ENCODE measurements at places on chromosomes 7 and 10.

- DNase-seq: no peak
Observed at GRCh38 chr10:67095531-67095930, 169.7 kb downstream of the LRRTM3 start.

DNA sequence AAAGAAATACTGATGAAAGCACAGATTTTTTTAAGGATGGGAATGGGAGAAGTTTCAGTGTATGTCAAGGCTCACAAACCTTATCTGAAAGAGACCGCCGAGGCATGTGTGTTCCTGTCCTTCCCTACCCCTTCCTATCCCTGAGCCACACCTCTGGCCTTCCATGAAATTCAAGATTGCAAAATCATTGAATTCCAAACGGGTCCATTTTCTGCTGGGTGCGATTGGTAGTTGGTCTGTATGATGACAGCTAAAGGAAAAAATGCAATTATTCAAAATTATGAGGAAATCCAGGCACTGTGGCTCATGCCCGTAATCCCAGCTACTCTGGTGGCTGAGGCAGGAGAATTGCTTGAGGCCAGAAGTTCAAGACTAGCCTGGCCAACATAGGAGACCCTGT, 170.1 kb downstream of the ARHGAP12 start:
- no peak for DNase-seq

DNA sequence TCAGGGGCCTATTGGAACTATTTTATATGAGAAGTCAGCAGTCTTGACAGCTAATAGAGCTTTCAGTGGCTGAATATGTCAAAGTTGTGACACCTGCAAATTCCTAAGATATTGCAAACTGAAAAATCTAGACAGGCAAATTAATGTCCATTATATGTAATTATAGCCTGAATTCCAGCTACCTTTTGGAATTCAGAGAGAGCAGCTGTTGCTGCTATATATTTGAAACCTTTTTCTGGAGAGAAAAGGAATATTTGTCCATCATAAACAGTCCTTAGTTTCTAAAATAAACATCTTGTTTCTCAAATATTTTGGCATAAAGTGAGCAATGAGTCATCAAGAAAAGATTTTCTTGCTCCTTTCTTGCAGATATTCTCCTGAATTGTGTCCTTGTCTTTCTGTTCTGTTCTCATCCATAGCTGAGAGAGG, 408.9 kb upstream of the SEMA3D start:
- no peak for DNase-seq

GRCh38 chr10:450463-450862, 239.0 kb downstream of the DIP2C start:
- no peak for DNase-seq

- DNase-seq: no peak
Observed at GRCh38 chr10:96863922-96864543, 31.9 kb downstream of the LCOR start.

DNA sequence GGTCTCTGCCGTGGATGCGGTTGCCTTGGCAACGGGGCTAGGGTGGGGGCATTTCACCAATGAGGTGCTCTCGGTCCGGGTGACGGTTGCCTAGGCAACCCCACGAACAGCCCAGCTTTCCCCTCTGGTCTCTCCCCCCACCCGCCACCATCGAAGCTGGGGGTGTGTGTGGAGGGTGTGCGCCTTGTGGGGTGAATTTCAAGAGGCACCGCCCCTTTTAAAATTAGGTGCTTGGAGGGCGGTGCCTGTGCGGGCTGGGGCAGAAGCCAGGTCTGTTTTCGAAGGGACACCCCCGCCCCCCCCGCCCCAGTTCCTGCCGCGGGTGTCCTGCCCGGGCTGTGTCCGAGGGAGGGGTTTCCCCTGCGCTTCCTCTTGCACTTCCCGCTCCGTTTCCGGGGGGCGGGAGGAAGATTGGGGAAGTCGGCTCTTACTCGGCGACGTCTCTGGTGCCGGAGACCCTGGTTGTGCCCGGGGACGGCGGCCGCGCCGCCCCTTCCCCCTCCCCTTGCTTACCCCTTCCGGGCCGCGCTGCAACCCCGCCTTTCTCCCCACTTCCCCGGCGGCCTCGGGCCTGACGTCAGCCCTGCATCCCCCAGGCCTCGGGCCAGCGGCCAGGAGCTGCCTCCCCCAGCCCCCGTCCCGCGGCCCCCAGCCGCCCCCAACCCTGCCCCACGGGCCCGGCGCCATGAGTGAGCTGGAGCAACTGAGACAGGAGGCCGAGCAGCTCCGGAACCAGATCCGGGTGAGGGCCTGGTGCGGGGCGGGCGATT, 2.2 kb downstream of the GNB2 start:
- DNase-seq: peak; percentile 53

GRCh38 chr10:115026746-115027140, 66.4 kb upstream of the ATRNL1 start:
- no peak for DNase-seq

- no peak for DNase-seq
Observed at GRCh38 chr7:148105853-148106252, 484.7 kb upstream of the C7orf33 start.

DNA sequence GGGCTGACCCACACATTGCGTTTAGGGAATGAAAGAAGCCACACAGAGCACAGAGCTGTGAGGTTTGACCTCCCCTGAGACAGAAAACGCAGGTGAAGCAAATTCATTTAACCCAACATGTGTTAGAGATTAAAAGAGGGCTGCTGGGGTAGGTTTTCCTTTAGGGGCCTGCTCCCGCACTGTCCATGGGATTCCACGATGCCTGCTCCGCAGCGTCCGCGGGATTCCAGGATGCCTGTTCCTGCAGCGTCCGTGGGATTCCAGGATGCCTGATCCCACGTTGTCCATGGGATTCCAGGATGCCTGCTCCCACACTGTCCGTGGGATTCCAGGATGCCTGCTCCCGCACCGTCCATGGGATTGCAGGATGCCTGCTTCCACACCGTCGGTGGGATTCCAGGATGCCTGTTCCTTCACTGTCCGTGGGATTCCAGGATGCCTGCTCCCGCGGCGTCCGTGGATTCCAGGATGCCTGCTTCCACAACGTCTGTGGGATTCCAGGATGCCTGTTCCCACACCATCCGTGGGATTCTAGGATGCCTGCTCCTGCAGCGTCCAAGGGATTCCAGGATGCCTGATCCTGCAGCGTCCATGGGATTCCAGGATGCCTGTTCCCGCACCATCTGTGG, 78.7 kb downstream of the VIPR2 start:
- DNase-seq: no peak

DNA sequence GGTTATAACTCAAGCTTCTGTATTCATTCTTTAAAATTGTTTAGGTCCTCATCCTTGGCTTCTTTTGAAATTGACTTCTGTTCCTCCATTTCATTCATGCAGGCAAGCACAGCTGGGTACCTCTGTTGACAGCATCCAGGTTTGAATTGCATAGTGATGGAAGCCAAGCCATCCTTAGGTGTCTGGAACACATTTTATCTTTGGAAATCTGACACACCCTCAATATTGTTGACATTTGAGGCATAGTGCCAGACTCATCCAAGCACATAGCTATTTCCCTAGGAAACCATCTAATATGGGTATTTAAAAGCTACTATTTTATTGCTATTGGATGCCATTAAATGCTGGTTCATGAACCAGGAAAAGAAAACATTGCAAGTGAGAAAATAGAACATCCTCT, 142.1 kb upstream of the PTPRZ1 start:
- DNase-seq: no peak

- no peak for DNase-seq
Observed at GRCh38 chr7:75854233-75854632, 24.6 kb upstream of the RHBDD2 start.

GRCh38 chr10:1094112-1095057, 38.2 kb downstream of the WDR37 start:
- no peak for DNase-seq

DNA sequence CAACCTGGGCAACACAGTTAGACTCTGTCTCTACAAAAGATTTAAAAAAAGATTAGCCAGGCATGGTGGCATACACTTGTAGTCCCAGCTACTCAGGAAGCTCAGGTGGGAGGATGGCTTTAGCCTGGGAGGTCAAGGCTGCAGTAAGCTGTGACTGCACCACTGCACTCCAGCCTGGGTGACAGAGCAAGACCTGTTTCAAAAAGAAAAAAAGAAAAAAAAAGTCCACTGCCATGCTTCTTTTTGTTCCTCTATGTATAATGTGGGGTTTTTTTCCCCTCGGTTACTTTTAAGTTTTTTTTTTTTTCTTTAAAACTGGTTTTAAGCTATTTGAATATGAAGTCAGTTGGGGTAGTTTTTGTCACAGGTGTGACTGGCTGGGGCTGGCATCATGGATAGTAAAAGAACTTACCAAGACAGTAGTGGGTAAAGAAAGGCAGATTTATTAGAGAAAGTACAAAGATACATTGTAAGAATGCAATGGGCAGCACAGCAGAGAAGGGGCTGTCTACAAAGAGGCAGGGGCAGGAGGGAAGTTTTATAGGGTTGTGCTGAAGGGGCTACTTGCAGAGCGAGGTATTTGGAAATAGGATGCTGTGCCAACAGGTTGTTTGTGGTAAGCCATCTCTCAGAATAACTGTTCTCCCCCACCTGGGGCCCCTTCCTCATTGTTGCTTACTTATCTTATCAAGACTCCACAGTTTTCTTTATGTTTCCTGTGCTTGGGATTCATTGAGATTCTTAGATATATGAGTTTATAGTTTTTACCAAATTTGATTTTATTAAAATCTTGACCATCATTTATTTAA, 177.3 kb downstream of the PHTF2 start:
- DNase-seq: no peak

GRCh38 chr10:132101529-132101928, 35.8 kb downstream of the JAKMIP3 start:
- DNase-seq: no peak

DNA sequence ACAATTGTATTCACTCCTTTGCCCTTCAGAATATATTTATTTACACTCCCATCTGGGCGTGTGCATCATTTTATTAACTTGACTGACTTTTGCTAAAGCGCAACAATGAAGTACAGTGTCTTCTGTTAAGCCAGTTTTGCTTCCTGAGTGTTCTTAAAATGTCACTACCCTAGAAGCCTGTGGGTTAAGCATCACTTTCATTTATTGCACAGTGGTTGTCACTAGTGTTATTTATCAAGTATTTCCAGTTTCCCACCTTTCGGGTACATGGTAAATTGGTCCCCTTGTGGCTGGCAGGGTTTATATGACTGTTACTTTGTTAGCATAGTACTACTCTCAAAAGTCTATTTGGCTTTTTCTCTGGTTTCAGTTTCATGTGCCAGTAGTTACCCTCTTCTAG, 3.3 kb downstream of the HILPDA start:
- DNase-seq: no peak

DNA sequence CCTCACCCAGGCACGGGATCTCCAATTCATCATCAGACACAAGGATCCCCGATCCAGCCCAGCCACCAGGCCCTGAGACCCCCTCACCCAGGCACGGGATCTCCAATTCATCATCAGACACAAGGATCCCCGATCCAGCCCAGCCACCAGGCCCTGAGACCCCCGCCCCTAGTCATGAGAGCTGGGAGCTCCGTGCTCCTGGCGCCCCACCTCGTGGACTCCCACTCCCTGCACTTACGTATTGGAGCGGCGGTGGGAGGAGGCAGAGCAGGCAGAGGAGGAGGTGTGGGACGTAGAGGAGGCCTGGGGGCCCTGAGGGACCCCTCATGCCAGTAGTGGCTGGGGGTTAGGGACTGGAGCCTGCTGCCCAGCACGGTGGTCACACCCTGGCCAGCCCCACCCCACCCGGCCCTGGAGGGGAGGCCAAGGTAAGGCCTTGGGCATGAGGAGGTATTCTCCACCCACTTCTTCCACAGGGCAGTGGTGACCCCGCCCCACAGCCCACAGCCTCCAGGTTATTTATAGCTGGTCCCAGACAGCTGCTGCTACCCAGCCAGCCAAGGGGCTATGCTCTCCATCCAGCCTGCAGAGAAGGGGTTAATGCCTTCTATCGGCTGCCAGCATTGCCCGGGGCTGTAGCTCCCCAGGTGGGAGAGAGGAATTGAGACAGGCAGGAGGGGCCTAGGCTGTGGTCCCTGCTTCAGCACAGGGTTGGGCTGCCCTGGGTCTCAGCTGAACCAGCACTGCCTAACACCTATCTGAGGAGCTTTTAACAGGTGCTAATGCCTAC, 17.6 kb upstream of the CRHR2 start:
- DNase-seq: no peak

DNA sequence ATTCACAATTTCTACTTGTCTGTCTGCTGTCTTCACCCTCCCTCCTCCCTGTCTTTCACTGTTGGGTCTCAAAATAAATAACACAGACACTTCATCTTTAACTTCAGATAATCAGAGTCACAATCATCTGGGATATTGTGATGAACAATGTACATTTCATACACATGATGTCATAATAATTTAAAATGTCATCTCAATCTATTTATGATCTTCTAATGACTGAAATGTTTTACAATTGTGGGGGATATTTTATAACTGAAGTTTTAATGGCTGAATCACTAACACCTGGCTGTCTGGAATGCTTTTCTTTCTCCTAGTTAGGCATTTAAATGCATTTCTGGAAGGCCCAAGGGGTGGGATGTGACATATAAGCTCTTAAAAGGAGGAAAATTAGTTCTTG, 859.8 kb downstream of the LRMDA start:
- no peak for DNase-seq

DNA sequence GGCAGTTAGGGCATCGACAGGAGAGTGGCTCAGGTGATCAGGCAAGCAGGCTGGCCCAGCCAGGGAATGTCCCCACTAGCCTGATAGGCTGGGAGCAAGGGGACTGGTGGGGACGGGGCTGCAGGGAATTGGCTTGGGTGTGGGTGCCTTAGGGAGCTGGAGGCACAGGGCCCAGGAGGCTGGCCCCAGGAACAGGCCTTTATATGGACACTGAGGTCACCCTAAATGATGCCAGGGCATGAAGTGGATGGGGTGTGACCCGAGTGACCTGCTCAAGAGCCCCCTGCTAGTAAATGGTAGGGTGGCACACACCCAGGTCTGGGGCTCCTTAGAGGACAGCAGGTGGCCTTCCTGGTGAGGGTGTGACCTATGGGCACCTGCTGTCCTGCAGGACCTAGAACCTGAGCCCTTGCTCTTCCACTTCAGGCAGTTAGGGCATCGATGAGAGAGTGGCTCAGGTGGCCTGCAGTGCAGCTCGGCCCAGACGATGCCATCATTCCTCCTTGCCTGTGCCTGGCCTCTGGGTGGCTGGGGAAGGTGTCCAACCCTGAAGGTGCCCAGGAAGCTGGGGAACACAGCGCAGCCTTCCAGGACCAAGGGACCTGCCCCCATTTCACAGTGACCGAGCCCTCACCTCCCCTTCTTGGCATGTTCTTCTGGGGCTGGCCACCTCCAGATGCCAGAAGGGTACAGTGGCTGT, 51.7 kb upstream of the LEP start:
- no peak for DNase-seq

DNA sequence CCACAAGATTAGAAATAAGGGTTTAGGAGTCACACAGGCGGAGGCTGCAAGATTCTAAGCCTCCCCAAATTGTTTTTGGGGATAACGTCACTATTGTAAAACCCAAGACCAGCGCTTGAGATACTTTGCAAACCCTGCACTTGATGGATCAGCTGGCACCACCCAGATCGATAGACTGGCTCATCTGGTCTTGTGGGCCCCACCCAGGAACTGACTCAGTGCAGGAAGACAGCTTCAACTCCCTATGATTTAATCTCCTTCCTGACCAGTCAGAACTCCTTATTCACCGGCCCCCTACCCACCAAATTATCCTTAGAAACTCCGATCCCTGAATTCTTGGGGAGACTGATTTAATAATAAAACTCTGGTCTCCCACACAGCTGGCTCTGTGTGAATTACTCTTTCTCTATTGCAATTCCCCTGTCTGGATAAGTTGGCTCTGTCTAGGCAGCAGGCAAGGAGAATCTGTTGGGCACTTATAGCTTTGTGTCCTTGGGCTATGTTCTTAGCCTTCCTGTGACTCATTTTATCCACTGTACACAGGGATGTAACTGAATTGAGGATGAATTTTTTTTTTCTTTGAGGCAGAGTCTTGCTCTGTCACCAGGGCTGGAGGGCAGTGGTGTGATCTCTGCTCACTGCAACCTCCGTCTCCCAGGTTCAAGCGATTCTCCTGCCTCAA, 64.4 kb upstream of the CARD11 start:
- DNase-seq: no peak

Data from bone marrow (tissue), 2 donors.